ENCODE measurements at places on chromosomes 2 and 18.

DNA sequence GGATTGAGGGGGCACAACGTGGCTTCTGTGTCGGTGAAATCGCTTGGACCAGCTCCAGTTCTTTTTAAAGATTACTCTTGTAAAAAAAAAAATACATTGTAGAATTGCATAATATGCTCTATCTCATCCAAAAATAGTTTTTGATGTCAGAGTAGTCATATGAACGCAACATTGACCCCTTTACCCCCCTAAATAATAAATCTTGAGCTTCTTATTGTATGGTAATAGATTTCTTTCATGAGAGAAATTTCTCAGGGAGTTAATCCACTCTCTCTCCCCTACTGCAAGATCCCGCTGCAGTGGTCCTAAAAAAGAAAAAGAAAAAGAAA, 50.2 kb upstream of the PAIP2B start:
- no peak for DNase-seq

DNA sequence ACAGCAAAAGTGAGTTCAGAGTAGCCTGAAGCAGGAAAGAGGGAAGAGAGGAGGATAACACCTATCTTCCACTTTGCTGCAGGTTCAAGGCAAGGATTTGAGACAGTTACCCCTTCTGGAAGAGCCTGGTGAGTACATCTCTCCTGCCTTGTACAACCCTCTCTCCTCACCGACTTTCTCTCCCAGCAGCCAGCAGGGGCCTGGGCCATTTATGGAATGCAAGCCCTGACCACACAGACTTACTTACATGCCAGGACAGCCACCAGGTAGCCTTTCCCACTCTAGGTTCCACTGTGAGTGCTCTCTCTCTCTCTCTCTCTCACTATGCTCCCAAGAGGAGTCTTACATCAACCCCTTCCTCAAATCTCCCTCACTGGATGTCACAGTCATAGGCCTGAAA, 57.0 kb downstream of the BCL11A start:
- no peak for DNase-seq

DNA sequence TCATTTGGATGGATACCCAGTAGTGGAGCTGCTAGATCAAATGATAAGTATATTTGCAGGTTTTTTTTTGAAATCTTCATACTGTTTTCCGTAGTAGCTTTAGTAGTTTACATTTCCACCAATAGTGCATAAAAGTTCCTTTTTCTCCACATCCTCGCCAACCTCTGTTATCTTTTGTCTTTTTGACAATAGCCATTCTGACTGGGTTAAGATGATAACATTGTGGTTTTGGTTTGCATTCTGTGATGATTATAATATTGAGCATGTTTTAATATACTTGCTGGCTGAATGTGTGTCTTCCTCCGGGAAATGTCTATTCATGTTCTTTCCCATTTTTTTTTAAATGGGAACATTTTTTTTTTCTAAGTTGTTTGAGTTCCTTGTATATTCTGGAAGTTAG, 260.0 kb downstream of the GULP1 start:
- no peak for DNase-seq

DNA sequence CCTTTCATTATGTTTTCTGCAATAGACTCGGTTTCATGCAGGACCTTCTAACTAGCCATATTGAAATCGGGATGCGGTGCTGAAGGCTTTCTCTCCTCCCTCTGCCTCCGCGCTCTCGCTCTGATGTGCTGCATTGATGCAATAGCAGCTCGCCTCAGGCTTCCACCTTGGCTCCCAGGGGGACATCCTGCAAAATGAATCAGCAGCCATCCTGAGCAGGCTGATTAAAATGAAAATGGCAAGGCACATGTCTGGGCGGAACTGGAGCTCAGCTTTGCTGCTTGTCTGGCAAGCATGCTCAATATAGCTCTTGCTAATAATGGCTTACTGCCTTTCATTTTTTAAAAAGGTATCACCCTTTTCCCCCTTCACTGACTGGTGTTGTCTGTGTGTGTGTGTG, 806 bp upstream of the MYT1L start:
- no peak for DNase-seq

- DNase-seq: no peak
Observed at GRCh38 chr2:174722942-174723592, 41.2 kb downstream of the CHRNA1 start.

- peak; percentile 32 for DNase-seq
Observed at GRCh38 chr18:48300463-48300961, 108.7 kb downstream of the ZBTB7C start.

DNA sequence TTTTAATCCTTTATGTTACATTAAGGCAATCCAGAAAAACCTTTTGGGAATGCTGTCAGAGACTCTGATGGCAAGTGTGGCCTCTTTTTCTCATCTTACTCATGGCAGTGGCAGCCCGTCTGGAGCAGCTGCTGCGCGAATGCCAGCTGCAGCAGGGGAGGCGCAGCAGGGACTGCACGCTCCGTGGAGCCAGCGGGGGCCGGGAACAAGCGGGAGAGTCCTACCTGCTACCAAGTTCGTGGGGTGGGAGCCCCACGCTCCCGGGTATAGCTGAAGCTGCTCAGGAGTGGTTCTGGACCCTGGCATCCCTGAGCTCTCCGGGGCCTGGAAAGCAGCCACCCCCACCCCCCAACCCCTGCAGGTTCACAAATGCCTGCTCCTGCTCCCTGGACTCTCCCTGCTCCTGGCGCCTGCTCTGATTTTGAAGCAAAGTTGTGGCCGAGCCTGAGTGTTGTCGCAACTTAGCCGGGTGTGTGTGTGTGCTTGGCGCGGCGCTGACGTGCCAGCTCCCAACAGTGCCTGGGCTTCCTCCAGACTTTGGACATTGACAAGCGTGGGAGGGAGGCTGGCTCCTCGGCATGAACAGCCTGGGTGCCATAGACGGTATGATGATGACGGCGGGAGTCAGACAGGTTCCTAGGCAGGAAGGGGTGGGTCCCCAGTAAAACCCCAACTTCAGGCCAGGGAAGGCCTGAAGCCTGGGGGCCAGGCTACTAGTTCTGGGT, 21.7 kb downstream of the TMX3 start:
- DNase-seq: no peak

DNA sequence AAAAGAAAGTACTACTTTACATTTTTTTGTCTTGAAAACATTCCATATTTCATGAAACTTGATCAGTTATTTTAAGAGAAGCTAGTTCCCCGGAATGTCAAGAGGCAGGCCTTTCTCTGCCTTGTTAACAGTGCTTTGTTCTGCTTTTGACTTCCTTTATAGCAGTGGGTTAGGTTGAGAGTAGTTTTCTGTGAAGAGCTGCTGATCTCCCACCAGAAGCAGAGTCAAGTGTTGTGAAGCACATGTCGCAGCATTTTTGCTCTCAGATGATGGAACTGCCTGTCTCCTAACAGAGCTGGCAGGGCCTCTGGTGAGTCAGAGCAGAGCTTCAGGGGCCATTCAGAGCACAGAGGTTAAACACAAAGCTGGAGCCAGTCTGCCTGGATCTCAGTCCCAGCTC, 871.8 kb downstream of the SLC4A3 start:
- no peak for DNase-seq

GRCh38 chr2:20574930-20575329, 76.0 kb downstream of the HS1BP3 start:
- no peak for DNase-seq

GRCh38 chr18:25177631-25178030, 174.3 kb downstream of the ZNF521 start:
- no peak for DNase-seq

- DNase-seq: no peak
Observed at GRCh38 chr2:75605770-75606529, 40.6 kb upstream of the MRPL19 start.

DNA sequence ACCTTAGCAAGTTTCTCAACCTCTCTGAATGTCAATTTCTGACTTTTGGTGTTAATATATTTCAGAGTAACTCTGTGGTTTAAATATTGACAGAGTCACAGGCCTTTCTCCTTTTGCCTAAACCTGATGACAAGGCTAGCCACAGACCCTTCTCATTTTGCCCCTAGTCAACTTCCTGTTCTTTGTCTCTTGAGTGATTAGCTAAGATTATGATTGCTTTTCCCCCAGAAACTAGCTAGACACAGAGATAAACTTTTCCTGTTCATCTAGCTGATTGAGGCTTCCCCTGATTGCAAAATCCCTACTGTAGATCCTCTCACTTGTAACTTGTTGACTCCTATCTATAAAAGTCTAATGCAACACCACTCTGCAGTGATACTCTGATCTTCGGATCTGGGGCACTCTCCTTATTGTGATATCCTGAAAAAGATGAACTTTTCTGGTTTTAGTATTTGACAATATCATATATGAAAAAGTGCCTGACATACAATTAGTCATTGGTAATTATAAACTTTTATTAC, 241.4 kb downstream of the ZNF385B start:
- no peak for DNase-seq

DNA sequence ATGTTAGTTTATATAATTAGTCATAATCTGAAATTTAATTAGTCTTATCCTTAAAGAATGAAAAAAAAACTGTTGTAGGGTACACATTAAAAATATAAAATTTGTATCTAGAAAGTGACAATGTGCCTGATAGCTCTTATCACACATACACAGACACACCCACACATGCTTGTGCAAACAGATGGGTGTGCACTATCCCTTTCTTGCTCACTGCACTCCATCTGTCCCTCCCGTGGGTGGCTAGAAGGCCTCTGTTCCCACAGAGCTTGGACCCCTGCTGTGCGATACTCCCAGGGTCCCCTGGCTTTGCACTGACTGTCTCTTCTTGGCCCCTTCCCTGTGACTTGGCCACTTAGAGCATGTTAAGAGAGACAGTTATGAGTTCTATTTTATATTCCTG, 123.9 kb upstream of the ACKR3 start:
- no peak for DNase-seq

GRCh38 chr2:3122525-3122924, 255.1 kb downstream of the EIPR1 start:
- DNase-seq: no peak

GRCh38 chr2:41933046-41933420, 114.8 kb upstream of the PKDCC start:
- DNase-seq: no peak

DNA sequence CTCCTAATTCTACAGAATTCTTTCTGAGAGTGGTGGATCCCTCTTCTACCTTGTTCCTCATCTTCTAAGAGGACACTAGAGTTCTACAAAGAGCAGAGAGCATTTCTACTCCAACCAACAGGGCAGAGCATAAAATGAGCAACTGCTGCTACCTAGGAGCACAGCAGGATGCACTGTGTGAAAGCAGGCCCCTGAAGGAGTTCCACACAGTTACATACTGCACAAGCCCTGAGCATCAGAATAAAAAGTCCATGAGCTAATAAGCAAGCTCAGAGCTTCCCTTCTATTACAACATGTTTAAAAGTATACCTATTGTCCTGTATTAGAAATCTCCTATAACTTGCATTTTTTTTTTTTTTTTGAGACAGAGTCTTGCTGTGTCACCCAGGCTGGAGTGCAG, 8.4 kb downstream of the FHL2 start:
- DNase-seq: no peak

DNA sequence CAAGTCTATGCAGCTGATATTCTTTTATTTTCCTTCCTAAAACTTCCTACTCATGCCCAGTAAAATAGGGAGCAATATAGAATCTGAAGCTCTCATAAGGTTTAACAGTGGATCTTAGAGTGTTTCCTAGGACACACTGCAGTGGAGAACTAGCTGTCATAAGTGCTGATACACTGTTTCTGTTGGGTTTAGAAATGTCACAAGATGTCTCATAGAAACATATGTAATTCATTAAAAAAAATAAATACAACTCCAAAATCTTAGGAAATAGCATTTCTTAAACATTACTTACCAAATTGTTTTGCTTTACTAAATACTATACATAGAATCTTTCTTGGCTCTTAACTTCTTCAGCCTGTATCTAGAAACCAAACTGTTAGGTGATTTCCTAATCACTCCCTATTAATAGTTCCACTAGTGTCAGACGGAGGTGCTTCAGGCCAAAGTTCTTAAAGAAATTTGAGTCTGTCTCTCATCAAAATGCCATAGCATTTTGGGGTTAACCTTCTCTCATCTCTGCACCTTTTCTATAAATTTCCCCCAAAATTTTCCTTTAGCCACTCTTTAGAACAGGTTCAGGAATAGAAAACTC, 93.7 kb downstream of the CERKL start:
- DNase-seq: no peak

DNA sequence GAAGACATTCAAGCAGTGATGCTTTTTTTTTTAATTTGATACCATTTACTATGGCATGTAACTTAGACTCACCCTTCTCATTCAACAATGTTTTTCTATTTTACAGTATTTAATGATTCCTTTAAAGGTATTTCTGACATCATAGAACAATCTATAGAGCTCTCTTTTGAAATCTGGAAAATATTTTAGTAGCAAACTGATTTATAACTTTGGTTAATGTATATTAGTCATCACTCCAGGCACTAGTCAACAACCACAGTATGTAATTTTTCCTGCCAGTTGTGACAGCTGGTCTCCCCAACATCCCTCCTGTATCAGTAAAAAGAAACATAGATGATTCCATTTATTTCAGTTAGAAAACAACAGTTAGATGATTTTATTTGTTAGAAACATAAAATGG, 122.9 kb downstream of the LCLAT1 start:
- DNase-seq: no peak

- DNase-seq: no peak
Observed at GRCh38 chr2:138395565-138396306, 105.8 kb upstream of the SPOPL start.

DNA sequence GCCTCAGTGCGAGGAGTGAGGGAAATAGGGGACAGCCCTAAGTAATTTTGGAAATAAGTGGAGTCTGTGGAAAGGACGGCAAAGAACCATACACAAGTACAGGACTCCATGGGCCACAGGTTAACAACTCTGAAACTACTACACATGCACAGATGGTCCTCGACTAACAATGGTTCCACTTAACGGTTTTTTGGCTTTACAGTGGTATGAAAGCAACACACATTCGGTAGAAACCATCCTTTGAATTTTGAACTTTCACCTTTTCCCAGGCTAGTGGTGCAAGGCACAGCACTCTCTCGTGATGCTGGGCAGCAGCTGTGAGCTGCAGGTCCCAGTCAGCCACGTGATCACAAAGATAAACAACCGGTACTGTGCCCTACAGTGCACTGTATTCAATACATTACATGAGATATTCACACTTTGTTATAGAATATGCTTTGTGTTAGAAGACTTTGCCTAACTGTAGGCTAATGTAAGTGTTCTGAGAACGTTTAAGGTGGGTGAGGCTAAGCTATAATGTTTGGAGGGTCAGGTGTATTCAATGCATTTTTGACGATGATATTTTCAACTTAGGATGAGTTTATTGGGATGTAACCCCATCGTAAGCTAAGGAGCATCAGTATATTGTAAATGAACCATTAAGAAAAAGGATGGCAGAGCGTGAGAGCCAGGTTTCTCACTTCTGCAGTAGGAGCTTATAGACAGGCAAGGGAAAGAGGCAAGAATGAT, 44.6 kb downstream of the TBC1D8 start:
- no peak for DNase-seq

GRCh38 chr2:48170281-48170680, 264.0 kb upstream of the FBXO11 start:
- DNase-seq: no peak

DNA sequence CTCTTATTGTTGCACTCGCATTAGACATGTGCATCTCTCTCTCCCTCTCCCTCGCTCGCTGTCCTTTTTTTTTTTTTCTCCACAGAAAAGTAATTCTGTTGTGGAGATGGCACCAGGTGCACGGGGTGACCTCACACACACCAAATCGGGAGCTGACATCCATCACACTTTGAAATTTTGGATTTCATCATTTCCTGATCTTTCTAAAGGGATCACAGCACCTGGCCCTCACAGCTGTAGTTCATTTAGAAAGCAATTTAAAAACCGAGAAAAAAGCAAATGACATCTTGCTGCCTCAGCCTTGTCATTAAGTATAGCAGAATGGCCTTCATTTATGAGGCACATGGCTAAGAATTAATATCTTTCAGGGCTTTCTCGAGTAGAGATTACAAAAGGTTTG, 717.2 kb downstream of the RNF144A start:
- DNase-seq: no peak
